ENCODE measurements at places on chromosomes 7 and 10.

DNA sequence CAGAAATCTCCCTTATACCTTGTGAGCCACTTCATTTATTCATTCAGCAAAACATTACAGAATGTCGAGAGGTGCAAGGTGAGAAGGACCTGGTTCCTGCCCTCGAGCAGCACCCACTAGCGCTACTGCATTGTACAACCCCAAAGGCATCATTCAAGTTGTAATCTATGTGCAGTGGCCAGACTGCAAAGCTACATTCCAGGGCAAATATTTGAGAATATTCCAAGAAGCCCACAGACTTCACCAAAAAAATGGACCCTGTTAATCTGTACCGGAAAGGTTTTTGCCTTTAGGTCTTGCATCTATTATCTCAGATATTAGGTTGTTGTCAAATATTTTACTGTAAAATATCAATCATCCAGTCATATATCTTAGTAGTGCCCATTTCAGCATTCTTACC lies 295.4 kb upstream of the FZD1 start:
- no peak for DNase-seq

- no peak for DNase-seq
These were observed 6.3 kb downstream of the FAS start for GRCh38 chr10:88996927-88997326.

DNA sequence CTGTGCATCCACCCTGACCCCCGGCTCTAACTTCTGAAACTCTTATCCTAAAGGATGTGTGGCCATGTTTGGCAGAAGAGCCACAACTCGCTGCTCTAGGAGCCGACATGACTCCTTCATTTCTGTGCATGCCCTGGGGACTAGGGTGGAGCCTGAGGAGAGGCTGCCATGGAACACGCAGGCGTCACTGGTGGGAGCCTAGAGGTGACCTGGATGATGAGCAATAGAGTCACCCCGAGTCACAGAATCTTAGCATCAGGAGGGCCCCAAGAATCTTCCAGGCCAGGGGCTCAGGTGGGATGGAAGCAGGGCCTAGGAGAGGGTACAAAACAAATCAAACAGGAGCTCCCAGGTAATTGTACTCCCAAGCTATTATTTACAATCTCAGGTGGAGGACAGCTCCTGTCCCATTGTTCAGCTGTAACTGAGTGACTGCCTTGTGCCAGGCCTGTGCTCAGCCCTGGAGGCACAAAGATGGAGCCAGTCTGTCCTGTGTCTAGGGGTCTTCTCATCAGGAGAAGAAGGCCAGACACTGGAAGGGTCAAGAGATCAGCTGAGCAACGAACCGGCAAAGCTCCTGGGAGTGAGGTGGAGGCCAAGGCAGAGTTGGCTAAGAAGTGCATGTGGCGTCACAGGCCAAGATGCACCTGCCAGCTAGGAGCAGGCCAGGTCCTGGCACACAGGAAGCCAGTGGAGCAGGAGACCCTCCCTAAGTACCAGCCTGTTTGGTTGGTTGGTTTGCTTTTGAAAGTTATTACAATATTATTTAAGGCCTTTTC lies 5.8 kb upstream of the ZNF22 start:
- DNase-seq: no peak

GRCh38 chr10:78712147-78712546 lies 356.6 kb upstream of the ZMIZ1 start:
- no peak for DNase-seq

DNA sequence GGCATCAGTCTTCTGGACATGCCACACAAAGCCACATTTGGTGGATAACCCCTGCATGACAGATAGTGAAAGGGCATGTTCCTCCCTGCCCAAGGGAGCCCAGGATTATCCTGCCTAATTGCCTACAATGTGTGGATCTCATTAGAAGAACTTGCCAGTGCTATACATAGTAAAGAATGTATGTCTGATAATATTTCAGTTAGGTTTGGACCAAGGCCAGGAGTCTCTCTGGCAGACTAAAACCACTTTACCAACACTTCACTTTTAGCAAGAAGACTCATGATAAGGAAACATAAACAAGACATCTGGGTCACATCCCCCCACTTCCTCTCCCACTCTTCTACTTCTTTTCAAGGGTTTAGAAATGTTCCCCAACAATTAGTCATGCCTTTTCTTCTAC lies 196.7 kb downstream of the MTERF1 start:
- DNase-seq: peak; percentile 20

DNA sequence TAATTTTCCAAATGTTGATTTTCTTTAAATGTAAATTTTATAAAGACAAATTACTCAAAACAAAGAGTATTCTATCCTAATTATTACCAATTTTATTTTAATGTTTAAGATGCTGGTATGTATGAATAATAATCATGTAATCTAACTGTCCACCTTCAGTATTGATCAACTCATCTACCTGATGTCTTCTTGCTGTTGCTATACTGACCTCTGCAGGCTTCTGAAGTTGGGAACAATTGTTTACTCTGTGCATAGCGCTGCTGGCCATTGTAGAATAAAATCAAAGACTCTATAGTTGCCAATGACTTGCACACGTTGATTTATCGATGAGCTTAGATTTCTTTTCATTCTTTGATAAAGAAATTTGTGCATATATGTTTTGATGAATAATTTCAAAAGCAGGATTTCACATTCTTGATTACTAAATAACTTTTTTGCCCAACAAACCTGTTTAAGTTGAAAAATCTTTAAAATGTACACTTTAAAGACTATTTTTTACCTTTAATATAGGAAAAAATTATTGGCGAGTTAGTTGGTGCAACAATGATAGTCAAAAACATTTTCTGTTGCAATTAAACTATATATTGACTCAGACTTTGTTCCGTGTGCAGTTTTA lies 282.3 kb downstream of the TFEC start:
- DNase-seq: no peak

- no peak for DNase-seq
These were observed 339.8 kb downstream of the FRMD4A start for GRCh38 chr10:13990946-13991345.

DNA sequence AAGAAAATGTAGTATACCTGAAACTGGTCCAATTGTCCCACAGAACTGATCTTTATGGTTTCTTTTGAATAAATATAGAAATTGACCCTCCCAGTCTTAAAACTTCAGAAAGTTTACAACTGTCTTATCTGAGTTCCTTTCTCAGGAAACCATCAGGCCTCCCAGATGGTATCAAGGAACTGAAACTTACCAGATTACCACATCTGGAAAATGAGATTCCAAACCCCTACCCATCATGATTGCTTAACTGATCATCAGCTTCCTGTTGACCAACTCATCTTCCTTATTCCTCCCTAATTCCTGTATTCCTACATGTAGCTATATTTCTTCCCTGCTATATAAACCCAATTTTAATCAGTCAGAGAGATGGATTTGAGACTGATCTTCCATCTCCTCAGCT lies 5.5 kb downstream of the VWDE start:
- DNase-seq: no peak

- DNase-seq: no peak
These were observed 94.1 kb upstream of the PCBD1 start for GRCh38 chr10:70982443-70982842.

- DNase-seq: no peak
These were observed 189.8 kb downstream of the CELF2 start for GRCh38 chr10:11207560-11207844.

DNA sequence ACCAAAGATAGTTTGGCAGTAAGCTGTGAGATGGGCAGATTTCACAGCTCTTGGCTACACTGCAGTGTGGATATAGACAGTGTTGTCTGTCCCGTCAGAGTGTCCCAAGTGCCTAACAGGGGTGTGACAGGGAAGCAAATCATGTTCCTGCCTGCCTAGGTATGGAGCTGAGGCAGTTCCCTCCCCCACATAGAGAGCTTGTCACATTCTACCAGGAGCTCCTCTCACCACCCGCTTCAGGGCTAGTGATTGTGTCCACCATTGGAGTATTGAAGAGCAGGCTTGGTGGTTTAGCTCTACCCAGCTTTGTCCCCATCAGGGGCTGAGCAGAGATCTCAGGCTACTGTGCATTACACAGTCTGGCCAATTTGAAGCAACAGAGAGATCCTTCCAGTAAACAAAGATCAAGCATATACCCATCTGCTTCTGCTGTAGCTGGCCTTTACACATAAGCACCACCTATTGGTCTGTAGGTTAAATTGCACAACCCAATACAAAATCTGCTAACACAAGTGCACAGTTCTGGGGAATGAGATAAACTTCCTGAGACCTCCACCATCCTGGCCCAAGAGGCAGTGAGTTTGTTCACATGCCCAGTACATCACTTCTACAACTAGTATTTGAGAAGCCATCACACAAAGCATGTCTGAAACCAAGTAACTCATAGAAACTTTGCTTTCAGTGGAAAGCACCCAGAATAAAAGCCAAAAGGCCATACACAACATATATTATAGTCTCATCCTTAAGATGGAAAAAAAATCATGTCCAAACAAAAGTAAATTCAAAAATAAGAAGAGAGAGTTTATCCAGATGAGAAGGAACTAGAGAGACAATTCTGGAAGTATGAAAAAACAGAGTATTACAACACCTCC lies 67.3 kb downstream of the GLCCI1 start:
- DNase-seq: no peak

DNA sequence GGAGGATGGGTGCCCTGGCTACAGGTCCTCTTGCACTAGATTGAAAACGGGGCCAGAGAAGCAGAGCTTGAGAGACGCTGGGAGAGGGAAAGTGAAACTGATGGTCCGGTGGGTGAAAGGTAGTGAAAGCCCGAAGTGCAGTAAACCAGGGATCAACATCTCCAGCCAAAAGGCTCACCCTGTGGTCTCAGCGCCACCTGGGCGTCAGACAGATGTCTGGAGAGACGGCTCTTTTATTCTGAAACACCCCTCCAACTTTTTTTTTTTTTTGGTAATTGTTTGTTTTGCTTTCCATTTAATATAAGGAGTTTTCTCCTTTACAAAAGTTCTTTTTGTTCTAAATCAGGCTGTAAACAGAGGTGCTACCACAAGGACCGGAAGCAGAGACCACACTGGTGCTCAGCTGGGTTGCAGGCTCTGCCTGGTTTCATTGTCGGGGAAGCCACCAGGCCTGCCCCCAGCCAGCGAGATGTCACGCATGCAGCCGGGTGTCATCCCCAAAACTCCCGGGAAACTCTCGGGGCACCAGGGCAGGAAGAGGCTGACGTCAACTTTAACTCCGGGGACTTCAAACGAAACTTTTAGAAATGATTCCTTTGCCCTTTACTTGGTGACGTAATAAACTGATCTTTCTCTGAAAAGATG lies 11.2 kb downstream of the IL2RA start:
- DNase-seq: peak; percentile 30

DNA sequence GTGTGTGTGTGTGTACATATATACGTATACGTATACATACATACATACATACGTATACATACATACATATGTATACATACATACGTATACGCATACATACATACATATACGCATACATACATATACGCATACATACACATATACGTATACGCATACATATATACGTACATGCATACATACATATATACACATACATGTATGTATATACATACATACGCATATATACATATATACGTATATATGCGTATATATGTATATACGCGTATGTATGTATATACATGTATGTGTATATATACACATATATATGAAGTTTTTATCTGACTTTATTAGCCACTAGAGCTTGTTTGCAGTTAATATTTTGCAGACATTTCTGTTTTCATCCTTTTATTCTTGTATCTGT lies 63.3 kb downstream of the TBC1D12 start:
- no peak for DNase-seq

DNA sequence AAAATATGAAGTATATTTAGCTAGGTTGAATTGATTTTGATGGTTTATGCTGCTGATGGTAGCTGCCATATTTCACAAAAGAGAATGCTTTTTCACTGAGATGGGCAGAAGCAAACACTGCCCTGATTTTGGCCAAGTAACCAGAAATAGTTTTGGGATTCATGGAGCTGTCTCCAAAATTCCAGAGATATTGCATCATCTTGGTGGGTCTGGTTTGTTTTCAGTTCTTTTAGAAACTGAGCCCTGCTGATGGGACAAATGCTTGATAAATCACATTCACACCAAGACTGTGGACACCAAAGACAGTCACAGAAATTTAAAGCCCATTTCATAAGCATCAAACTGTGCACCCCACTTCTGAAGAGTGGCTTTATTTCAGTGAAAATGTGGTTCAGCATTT lies 140.5 kb downstream of the BICC1 start:
- no peak for DNase-seq

DNA sequence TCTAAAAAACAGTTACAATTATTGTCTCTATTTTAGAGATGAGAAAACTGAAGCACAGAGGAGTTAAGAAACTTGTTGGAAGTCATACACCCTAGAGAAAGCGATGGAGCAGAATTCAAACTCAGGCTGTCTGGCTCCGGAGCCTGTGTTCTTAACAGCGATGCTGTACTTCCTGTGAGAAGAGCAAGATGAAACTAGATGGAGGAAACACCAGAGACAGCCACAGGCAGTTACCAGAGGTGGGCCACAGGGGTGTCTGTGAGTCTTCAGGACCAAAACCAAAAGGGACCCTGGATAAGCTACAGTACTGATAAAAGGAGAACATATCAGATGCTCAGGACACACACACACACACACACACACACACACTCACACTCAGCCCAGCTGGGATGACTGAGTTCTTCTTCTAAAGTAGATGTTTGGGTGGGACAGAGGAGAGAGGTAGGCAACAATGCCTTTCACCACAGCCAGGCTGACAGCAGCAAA lies 289.2 kb downstream of the FZD1 start:
- DNase-seq: no peak

- peak; percentile 44 for DNase-seq
These were observed 30.5 kb upstream of the GNAT3 start for GRCh38 chr7:80542398-80542797.

DNA sequence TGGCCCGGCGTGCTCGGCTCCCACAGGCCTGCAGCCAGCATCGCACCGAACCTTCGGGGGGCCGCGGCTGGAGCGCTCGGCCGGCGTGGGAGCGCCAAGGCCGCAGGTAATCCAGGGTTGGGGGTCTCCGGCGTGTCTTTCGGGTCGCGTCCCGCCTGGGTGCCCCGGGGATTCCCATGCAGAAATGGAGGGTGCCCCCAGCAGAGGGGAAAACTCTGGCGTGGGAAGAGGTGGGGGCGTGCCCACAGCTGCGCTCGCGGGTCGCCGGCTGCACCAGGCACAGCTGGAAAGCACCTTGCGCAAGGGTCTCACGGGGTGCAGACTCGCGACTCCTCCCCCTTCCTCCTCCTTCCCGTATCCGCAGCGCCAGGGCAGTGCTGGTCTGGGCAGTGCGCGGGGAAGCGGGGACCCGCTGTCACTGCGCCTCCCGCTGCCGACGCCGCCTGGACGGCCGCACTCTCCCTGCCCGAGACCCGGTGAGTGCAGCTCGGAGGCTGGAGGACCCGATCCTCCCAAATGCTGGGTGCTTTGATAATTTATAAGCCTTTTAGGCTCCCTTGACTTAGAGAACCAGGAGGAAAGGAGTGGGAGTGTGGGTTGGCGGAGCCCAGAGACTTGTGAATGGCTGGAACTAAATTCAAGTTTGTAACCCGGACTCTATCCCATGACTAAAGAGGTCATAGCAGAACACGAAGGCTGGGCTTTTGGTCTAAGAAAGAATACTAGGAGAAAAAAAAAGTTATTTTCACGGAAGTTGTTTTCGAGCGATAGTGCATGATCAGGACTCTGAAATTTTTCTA lies 489 bp downstream of the MAP3K8 start:
- no peak for DNase-seq
